ENCODE measurements at places on chromosomes 5 and 9. TPM values are rescaled to one million over a fixed set of nuclear protein-coding genes. Genes with fewer than 3 reads are reported as not detected.

DNA sequence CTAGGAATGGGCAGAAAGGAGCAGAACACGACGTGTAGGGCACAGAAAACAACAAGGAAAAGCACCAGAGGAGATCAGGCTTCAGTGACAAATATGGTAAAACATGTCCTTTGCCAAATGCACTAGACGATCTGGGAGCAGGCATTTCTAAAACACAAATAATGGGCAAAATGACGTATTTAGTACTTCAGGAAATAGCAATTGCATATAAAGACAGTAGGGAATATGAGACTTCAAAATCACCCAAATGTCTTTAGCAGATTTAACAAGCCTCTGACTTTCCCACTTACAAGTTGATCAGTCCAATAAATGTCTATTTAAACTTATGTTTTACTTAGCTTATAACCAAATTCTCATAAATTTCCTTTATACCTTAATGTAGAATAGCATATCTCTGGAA, 969.6 kb upstream of the C9orf72 start:
- no peaks in the 10 kb centered on the region for H3K4me1 ChIP-seq
- H3K27me3 ChIP-seq: no peaks in the 10 kb centered on the region
- H3K27ac ChIP-seq: no peak overlapping the region
- no peak overlapping the region for H3K4me3 ChIP-seq
- no peak for DNase-seq

- no peak for DNase-seq
- H3K4me3 ChIP-seq: no peak overlapping the region
- no peak overlapping the region for H3K27ac ChIP-seq
- no peaks in the 10 kb centered on the region for H3K36me3 ChIP-seq
These were observed 2.0 kb downstream of the DENND1A start for GRCh38 chr9:123927625-123928532.

GRCh38 chr5:86807046-86808031, 189.6 kb downstream of the COX7C start:
- DNase-seq: no peak
- H3K27me3 ChIP-seq: no peaks in the 10 kb centered on the region
- no peaks in the 10 kb centered on the region for H3K36me3 ChIP-seq
- H3K27ac ChIP-seq: no peak overlapping the region

GRCh38 chr9:35652829-35653209, 2.1 kb upstream of the SIT1 start:
- no peaks in the 10 kb centered on the region for H3K4me1 ChIP-seq
- H3K27ac ChIP-seq: no peak overlapping the region
- no peak overlapping the region for H3K4me3 ChIP-seq
- no peaks in the 10 kb centered on the region for H3K27me3 ChIP-seq
- no peaks in the 10 kb centered on the region for H3K36me3 ChIP-seq
- DNase-seq: no peak

DNA sequence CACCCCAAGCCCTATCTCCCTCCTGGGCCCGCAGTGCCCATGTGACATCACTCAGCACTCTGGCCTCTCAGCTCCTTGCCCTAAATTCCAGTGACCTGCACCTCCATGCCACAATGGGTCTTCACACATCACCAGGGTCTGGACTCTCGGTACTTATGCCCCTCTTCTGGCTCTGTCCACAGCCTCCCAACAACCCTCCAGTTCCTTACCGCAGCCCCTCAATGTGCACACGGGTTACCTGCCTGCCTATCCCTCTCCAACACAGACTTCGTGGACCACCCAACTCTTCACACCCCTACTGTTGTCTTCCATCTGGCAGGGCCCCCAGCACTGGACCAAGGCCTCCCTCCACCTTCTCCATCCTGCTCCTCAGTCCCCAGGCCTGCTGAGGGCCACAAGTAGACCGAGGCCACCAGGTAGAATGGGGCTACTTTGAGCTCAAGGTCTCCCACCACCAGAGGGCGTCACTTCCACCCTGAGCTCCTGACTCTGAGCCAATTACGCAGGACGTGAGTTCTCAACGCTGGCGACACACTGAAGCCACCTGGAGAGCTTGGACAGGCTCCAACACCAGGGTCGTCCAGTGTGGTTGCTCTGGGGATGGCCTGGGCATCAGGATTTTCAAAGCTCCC, 172.1 kb downstream of the GABBR2 start:
- no peak for DNase-seq
- no peak overlapping the region for H3K4me3 ChIP-seq
- H3K27me3 ChIP-seq: no peaks in the 10 kb centered on the region
- no peaks in the 10 kb centered on the region for H3K36me3 ChIP-seq
- no peaks in the 10 kb centered on the region for H3K4me1 ChIP-seq

DNA sequence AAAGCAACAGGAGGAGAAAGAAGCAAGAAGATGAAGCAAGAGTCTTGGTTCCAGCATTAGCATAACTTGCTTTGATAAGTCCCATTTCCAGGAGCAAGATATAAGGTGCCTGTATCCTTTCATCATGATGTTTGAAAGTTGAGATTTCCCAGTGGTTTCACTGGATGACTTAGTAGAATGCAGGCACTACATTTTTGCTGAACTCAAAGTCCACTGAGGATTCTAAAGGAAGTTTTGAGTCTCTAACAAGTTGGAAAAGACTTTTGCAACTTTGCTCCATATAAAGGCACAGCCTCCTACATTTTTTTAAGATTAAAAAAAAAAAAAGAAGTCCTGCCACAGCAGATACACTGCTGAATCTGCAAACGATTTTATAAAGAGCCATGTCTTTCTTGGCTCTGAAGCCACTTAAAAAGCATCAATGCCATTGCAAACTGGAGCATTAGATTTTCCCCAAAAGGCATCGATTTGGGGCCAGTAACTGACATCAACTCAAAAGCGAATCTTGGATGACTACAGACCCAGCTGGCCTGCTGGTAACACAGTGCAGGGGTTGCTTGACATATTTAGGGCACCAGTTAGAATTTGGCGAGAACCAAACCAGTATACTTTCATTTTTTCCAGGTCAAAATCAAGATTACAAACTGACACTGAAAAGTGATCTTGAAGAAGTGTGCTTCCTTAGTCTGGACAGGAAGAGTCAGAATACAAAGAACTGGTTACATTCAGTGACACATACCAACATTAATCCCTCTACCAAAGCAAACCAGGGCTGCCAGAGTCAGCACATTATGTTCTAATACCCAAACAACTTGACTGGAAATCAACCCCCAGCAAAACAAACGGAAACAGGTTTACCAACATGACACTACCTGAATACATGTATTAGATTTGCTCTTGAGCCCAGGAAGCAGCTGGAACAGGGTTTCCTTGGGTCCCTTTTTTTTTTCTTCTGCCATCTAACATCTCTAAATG, 39.1 kb upstream of the KCNV2 start:
- peaks cover 3% of the 10 kb centered on the region for H3K4me1 ChIP-seq
- no peaks in the 10 kb centered on the region for H3K36me3 ChIP-seq
- H3K27me3 ChIP-seq: no peaks in the 10 kb centered on the region
- H3K4me3 ChIP-seq: no peak overlapping the region
- no peak for DNase-seq
- no peak overlapping the region for H3K27ac ChIP-seq

- H3K4me3 ChIP-seq: no peak overlapping the region
- no peak for DNase-seq
- no peak overlapping the region for H3K27ac ChIP-seq
- H3K27me3 ChIP-seq: no peaks in the 10 kb centered on the region
- no peaks in the 10 kb centered on the region for H3K4me1 ChIP-seq
These were observed 207.9 kb upstream of the SLC27A6 start for GRCh38 chr5:128757196-128757959.

DNA sequence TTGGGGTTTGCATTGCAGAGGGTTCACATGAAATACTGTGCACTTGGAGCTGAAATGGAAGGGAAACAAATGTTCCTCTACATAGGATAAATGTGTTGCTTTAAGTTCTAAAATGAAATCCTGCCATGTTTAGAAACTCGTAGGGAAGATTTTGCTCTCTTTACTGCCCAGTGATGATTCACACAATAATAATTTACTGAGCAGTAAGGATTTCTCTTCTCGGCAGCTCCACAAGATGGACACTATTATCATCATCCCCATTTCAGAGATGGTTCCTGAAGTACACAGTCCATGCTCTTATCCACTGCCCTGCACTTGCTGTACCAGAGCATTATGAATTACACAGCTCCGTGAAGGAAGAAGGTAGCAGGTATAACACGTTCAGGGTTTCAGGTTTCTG, 4.1 kb downstream of the HACD4 start:
- H3K36me3 ChIP-seq: no peaks in the 10 kb centered on the region
- H3K4me3 ChIP-seq: no peak overlapping the region
- no peaks in the 10 kb centered on the region for H3K27me3 ChIP-seq
- no peaks in the 10 kb centered on the region for H3K4me1 ChIP-seq
- no peak for DNase-seq

DNA sequence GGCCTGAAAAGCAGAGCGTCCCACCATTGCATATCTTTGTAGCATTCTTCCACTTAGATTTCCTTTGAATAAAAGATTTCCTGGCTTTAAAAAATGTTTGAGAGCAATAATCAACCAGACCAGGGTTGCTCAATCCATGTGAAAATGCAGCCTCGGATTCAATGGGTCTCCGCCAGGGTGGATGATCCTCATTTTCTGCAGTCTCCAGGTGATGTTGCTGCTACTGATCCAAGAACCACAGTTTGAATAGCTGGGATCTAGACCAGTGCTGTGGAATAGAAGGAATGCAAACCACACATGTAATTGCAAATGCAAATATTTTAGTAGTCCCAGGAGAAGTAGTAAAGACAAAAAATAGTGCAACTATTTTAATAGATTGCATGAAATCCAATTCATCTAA, 317.6 kb downstream of the IRX1 start:
- no peaks in the 10 kb centered on the region for H3K36me3 ChIP-seq
- no peak overlapping the region for H3K4me3 ChIP-seq
- H3K27me3 ChIP-seq: no peaks in the 10 kb centered on the region
- no peak overlapping the region for H3K27ac ChIP-seq
- no peak for DNase-seq

Gene PCDHGB6
- 14.6 TPM for total RNA-seq

- H3K27ac ChIP-seq: peak overlapping the region; percentile 84
- DNase-seq: no peak
- H3K4me3 ChIP-seq: peak overlapping the region; percentile 49
These were observed 1.5 kb upstream of the ANKHD1 start for GRCh38 chr5:140399979-140400729.

GRCh38 chr5:107658528-107658927, 12.2 kb downstream of the EFNA5 start:
- no peak for DNase-seq
- no peaks in the 10 kb centered on the region for H3K36me3 ChIP-seq
- no peaks in the 10 kb centered on the region for H3K4me1 ChIP-seq
- no peak overlapping the region for H3K4me3 ChIP-seq
- no peaks in the 10 kb centered on the region for H3K27me3 ChIP-seq

Gene KLHL9
- 24.1 TPM for total RNA-seq

Gene SIT1
- total RNA-seq: 0.65 TPM

GRCh38 chr5:135204151-135204600, 170.1 kb upstream of the PITX1 start:
- no peak for DNase-seq
- H3K4me3 ChIP-seq: no peak overlapping the region
- no peaks in the 10 kb centered on the region for H3K4me1 ChIP-seq
- no peaks in the 10 kb centered on the region for H3K27me3 ChIP-seq
